ENCODE measurements at places on chromosomes 11 and 22.
A peak's percentile ranks its signal among the peaks of the same experiment; 100 is the strongest.

DNA sequence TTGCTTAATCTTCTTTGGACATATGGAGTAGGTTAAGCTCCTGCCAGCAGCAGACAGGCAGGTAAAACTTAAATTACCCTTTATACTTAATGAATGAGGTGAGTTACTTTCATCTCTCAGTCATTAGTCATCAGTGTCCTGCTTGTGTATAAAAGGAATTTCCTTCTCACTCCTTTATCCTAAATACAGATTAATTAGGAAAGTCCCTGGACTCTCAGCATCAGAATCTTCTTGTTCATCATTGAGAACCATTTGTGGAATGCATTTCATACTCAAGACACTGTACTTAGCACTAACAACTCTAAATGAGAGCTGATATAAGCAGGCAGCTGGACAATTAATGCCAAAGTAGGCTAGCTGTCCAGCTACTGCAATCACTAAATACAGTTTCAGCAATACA is 630.4 kb downstream of the METTL15 start:
- no peak for ATAC-seq

DNA sequence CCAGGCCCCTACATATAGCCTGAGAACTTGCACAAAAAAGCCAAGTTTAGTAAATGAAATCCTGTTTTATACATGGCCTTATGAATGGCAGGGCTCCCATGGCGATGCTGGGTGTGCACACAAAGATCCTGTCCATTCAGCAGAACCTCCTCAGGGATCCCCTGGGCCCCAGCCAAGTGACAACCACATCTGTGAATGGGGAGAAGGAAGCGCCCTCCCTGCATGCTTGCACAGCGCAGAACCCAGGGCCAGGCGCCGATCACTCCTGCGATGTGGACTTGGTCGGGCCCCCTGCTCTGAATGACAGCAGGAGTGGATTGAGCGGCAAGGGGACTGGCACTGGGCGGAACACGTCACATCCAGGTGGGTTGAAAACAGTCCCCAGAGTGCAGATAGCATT is 4.5 kb upstream of the CDC42EP2 start:
- ATAC-seq = no peak

DNA sequence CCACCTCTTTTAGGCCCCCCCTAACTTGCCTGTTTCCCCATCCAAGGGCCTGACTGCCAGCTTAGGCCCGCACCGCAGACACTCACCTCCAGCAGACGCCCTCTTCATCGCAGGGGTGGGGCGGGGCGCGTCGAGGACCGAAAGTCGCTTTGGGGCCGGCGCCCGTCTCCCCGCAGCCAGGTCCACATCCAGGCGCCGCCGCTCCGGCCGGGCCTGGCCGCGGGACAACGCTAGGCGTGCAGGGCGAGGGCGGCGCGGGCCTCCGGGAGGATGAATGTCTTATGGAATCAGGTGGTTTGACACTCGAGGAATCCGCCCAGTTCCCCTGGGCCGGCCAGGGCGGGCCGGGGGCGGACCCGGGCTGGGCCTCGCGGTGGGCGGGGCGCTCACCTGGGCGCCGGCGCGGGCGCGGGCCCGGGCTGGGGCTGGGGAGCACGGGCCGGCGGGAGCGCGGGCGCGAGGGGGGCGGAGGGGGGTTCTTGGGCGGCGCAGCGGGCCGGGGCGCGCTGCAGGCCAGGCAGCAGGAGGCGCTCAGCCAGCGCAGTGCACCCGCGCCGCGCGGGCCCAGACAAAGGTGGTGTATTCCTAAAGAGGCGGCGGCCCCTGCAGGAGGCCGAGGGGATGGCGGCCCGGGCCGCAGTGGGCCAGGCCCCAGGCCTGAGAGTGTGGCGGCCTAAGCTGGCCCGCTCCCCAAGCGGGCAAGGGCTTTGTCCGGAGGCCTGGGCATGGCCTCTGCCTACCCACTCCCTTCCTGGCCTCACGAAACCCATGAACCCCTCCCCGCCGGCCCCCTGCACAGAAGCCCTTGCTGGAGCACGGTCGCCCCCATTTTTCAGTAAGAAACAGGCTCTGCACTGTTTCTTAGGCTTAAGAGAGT is 177.6 kb downstream of the IGLL1 start:
- peak; percentile 82 for ATAC-seq

DNA sequence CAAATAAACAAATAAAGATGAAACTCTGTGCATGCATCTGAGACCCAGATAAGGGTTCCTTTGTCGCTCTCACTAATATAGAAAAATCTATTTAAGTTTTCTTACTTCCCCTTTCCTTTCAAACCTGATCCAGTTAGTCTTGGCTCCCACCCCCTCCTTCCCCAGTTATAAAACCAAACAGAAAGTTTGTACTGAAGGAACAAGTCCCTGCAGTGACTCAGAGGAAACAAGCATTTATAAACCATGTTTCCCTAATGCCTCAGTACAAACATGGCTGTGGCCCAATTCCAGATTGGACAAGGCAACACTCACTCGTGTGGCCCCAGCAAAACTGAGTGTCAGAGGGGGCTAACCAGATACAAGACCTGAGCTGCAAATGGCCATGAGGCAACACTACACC is 65.5 kb upstream of the ARHGAP20 start:
- ATAC-seq = peak; percentile 69

GRCh38 chr11:43197379-43197778 is 114.4 kb upstream of the API5 start:
- ATAC-seq = no peak

GRCh38 chr11:120985718-120986569 is 38.0 kb upstream of the TBCEL start:
- peak; percentile 83 for ATAC-seq

DNA sequence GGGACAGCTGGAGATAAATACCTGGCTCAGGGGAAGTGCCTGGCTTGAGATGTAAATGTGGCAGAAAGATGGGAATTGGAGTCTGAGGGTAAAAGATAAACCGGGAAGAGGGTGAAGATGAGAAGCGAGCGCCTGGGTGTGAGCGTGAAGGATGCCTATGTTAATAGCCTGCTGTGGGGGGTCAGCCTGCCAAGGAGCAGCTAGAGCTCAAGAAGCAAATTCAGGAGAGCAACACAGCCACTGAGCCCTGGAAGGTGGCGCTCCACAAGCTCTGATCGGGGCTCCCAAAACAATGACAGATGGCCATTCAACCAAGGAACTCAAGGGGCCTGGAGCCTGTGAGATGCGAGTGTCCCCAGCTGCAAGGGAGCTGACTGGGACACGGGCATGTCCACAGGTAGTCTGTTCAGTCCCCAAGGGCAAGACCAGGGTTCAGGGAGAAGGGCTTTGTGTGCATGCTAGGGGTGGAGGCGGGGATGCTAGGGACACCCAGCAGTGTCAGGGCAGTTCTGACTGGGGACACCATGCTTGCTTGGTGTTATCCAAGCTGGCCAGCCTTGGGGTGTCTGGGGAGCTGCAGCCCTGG is 2.8 kb downstream of the GSC2 start:
- no peak for ATAC-seq

DNA sequence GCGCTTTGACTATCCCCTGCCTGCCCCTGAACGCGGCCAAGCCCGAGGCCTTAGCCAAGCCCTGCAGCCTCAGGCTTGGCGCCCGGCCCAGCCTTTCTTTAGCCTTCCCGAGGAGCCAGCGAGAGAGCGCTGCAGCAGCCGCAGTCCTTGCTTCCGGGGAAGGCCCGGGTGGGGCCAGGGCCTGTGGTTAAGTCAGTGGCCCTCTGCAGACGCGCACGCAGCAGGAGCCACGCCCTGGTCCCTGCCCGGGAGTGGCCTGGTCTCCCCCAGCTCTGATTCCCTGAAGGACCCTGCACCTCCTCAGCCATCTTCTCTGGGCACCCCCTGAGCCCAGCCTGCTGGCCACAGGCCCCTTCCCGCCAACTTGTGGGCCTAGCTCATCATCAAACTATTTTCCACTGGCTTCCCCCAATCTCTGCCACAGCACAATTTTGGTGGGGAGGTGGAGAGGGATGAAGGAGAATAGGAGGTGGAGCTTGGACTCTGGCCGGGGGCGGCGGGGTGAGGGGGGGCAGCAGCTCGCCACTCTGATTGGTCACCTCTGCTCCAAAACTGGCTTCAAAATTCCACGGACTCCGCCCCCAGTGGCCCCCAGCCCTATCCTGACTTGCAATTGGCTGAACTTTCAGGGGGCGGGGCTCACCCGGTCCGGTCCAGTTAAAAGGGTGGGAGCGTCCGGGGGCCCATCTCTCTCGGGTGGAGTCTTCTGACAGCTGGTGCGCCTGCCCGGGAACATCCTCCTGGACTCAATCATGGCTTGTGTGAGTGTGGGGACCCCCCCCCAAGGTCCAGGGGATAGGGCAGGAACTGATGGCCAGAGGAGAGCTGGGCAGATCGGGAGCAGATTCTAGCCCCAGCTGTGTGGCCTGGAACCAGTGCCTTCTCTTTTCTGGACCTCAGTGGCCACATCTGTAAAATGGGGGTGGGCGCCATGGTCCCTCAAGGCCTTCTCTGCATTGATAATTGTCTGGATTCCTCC is at the start of gene LGALS1:
Gene LGALS1 (plus strand): TSS at position 686 of the 979 bp plus-strand sequence. CDS start 67 bp downstream, at position 753.
- ATAC-seq = peak; percentile 82

- no peak for ATAC-seq
Measured at GRCh38 chr11:45920531-45921477, 1.7 kb upstream of the LARGE2 start.

GRCh38 chr22:32100711-32101110 is 57.6 kb downstream of the SLC5A1 start:
- peak; percentile 33 for ATAC-seq

DNA sequence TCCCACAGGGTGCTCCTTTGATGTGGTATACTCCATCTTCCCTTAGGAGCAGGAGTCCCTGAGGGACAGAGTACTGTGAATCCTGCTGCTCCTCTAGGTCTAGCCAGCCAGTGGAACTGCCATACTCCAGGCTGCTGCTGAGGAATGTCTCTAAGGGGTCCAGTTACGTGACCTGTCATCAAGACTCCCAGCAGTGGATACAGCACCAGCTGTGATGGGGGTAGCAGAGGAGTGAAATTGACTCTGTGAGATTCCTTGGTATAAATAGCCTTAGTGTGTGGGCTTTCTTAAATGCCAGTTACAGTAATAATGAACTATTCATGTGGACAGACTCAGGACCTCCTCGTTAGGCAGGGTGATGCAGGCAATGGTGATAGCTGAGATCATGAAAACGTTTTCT is 140.4 kb upstream of the LUZP2 start:
- no peak for ATAC-seq

GRCh38 chr11:37630866-37631265 is 1032.8 kb upstream of the RAG2 start:
- no peak for ATAC-seq

GRCh38 chr11:15224466-15224865 is 109.7 kb downstream of the INSC start:
- no peak for ATAC-seq

DNA sequence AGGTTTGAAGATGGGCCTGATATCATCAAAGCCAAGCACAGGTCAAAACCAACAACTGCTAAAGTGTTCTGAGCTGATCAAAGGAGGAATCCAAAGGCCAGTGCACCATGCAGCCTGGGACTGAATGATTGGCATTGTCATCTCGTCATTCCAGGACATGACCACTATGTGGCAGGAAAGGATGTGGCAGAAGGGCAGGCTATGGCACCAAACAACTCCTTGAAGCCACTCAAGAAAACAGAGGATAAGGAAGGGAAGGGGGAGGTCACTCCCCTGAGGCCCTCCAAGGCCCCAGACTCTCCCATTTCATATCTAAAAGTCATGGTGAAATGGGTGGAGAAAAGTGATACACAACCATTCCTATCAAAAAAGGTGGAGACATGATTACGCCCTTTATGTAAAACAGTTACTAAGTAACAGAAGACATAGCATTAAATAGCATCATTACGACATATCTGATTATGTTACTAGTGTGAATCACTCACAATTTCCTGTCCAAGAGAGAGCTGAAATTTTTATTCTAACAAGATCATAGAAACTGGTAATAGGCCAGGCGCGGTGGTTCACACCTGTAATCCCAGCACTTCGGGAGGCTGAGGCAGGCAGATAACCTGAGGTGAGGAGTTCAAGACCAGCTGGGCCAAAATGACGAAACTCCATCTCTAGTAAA is 49.3 kb downstream of the AHNAK start:
- peak; percentile 39 for ATAC-seq

- no peak for ATAC-seq
Measured at GRCh38 chr11:60899977-60900376, 6.4 kb downstream of the PRPF19 start.

GRCh38 chr11:69665669-69666068 is 9.5 kb downstream of the LTO1 start:
- no peak for ATAC-seq

DNA sequence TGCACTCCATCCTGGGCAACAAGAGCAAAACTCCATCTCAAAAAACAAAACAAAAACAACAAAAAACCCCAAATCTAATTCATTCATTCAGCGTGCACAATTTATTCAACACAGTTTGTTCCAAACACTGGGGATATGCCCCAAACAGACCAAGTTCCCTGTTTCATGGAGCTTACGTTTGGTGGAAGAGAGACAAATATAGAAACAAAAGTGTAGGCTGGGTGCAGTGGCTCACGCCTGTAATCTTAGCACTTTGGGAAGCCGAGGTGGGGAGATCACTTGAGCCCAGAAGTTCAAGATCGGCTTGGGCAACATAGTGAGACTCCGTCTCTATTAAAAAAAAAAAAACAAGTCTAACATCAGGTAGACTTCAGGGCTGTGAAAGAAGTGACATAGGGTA is 52.4 kb downstream of the PTPRJ start:
- ATAC-seq = no peak

DNA sequence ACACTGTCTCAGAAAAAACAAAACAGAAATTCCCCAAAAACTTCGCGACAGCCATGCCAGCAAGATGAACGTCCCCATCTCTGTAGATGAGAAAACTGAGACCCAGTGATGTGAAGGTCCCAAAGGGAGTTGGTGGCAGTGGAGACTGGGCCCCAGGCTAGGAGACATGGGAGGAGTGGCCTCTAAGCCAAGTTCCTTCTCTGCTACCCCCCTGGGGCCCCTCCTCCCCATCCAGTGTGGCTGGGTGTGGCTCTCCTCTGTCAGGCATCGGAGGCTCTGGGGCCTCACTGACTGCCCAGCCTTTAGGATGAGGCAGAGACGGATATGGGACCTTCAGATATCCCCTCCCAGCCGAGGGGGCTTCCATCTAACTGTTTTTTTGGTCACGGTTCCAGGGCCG is 9.8 kb downstream of the RELT start:
- ATAC-seq = no peak

- peak; percentile 53 for ATAC-seq
Measured at GRCh38 chr22:20080445-20080775, 369 bp downstream of the DGCR8 start.

- no peak for ATAC-seq
Measured at GRCh38 chr11:7533199-7534041, 19.6 kb downstream of the PPFIBP2 start.

DNA sequence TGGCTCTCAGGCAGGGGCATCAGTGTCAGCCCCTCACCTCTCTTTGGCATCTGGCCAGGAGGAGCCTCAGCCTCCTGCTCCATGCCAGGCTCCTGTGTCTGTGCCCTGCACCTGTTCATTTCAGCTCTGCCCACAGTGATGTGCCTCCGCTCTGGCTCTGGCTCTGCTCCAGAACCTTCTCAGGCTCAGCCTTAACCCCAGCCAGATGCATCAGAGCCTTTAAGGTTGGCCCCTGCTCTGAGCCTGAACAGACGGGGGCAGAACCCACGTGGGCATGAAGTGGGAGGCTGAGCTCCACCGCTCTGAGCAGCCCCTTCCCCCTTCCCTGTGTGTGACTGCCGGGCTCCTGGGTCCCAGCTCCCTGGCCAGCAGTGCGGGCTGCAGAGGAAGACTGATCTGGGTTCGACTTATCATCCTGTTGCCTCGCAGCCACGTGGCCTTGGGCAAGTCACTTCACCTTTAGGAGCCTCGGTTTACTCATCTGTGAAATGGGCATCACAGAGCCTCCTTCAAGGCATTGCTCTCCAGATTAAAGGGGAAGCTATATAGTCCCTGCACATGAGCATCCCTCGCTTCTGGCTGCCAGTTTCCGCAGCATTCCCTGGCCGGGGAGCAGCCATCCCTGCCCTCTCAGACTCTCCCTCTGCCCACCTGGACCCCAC is 44.7 kb upstream of the RTL6 start:
- no peak for ATAC-seq

- ATAC-seq = no peak
Measured at GRCh38 chr22:49525801-49526535, 301.7 kb downstream of the BRD1 start.
